ENCODE measurements at places on chromosomes 5 and 9.

DNA sequence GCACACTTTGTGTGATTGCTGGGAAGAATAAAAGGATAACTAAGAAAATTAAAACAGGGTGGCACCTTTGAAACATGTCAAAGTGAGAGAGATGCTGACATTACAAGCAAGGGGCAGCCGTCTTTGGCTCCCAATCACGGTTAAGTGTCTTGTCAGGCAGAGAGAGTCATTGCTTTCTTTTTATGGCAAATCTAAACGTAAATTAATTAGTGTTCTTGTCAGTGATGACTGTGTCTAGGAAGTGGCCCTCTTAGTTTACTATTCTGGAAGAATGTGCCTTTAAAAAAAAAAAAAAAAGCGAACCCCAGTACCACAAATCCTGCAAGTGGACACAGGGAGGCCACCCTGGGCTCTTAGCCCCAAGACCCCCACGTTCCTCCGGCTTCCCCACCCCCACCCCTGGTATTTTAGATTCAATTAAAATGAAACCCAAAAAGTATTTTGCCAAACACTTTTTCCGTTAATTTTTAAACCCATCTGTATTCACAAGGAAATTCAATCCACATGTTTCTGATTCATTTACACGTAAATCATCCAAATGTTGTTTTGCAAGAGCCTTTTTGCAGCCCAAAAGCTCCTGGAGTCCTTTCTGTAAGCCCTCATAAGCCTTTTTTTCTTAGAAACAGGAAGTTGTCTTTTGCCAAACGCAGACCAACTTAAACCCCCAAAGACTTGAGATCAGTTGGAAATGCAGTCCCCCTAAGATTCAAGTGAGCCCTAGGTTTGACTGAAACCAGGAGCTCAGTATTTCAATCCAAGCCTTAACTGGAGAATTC, 399.3 kb downstream of the EBF1 start:
- H3K27ac ChIP-seq: no peak overlapping the region
- no peaks in the 10 kb centered on the region for H3K36me3 ChIP-seq
- no peak overlapping the region for H3K4me3 ChIP-seq
- no peak for DNase-seq

- DNase-seq: no peak
- H3K36me3 ChIP-seq: no peaks in the 10 kb centered on the region
- H3K27ac ChIP-seq: no peak overlapping the region
These were observed 54.4 kb downstream of the FBXW11 start for GRCh38 chr5:171952021-171952420.

- no peaks in the 10 kb centered on the region for H3K27me3 ChIP-seq
- no peak for DNase-seq
- H3K36me3 ChIP-seq: no peaks in the 10 kb centered on the region
- H3K4me1 ChIP-seq: no peaks in the 10 kb centered on the region
- no peak overlapping the region for H3K4me3 ChIP-seq
These were observed 8.5 kb downstream of the TAL2 start for GRCh38 chr9:105670775-105671174.

DNA sequence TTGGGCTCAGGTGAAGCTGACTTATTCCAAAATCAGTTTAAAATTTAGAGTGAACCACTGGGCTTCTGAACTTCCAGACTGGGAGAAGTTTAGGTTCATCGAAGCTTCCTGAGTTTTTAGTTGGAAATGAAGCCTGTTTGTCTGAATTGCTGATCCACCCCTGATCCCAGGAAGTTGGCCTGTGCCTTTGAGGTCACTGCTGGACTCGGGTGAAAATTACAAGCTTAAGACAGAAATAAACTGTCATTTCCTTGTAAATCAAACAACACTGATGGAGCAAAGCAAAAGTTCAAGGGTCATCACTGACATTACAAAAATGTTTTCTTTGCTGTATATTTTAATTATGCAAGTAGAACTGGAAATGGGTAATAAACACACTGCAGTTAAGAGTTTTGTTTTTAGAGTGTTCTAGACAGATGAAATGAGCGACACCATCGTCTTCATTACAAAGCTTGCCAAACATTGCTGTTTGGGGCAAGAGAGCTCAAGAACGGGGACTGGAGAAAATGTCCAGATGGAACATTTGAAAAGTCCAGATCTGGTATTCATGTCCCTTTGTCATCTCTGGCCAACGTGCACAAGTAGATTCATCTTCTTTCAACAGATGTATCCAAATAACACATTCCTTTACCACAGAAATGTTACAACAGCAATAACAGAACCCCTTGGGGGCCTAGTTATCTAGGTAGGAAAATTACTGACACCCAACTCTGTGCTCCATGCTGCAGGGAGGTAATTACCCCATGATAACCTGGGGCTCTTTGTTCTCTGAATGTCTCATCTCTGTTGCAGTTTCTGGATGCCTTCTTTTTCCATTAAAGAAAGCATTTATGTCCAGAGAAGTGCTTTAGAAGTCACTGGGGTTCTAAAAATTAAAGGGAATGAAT, 142.4 kb upstream of the ERCC6L2 start:
- no peak overlapping the region for H3K27ac ChIP-seq
- H3K4me1 ChIP-seq: no peaks in the 10 kb centered on the region
- peak; percentile 57 for DNase-seq
- H3K4me3 ChIP-seq: no peak overlapping the region

DNA sequence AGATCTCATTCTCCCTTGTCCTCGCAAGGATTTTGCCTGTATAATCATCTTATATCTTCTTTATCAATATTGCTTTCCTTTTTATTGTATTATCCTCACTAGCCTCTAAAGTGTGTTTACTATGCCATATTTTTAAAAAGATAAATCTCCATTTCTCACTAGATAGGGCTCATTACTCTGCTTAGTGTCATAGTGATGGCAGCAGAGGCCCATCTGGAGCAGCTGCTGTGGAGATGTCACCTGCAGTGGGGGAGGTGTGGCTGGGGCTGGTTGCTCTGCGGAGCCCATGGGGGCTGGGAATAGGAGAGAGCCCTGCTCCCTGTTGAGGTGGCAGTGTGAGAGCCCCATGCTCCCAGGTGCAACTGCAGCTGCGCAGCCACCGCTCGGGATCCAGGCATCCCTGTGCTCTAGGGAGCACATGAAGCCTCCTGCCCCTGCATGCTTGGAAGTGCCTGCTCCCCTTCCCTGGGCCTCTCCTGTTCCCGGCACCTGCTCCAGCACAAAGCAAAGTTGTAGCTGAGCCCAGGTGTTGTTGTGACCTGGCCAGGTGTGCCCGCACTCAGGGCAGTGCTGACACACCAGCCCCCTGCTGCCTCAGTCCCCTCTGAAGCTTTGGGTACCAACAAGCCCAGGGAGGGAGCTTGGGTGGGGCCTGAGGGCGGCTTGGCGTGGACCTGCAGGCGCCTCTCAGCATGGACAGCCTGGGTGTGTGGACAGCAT, 144.6 kb upstream of the MRPS30 start:
- H3K27ac ChIP-seq: no peak overlapping the region
- no peak overlapping the region for H3K4me3 ChIP-seq
- DNase-seq: no peak
- no peaks in the 10 kb centered on the region for H3K4me1 ChIP-seq

GRCh38 chr5:127412698-127413097, 104.7 kb upstream of the PRRC1 start:
- H3K36me3 ChIP-seq: no peaks in the 10 kb centered on the region
- H3K4me3 ChIP-seq: no peak overlapping the region
- DNase-seq: no peak
- H3K4me1 ChIP-seq: no peaks in the 10 kb centered on the region

- no peak overlapping the region for H3K27ac ChIP-seq
- H3K36me3 ChIP-seq: no peaks in the 10 kb centered on the region
- H3K4me3 ChIP-seq: no peak overlapping the region
- H3K27me3 ChIP-seq: no peaks in the 10 kb centered on the region
These were observed 204.8 kb downstream of the C9orf50 start for GRCh38 chr9:129415942-129416651.

- no peaks in the 10 kb centered on the region for H3K36me3 ChIP-seq
- no peaks in the 10 kb centered on the region for H3K27me3 ChIP-seq
- no peak for DNase-seq
- H3K27ac ChIP-seq: no peak overlapping the region
These were observed 74.5 kb upstream of the CCNG1 start for GRCh38 chr5:163362840-163363371.

- no peaks in the 10 kb centered on the region for H3K36me3 ChIP-seq
- H3K27ac ChIP-seq: no peak overlapping the region
- no peaks in the 10 kb centered on the region for H3K27me3 ChIP-seq
- H3K4me3 ChIP-seq: no peak overlapping the region
- H3K4me1 ChIP-seq: no peaks in the 10 kb centered on the region
These were observed 2257.5 kb upstream of the C9orf72 start for GRCh38 chr9:29830821-29831220.

DNA sequence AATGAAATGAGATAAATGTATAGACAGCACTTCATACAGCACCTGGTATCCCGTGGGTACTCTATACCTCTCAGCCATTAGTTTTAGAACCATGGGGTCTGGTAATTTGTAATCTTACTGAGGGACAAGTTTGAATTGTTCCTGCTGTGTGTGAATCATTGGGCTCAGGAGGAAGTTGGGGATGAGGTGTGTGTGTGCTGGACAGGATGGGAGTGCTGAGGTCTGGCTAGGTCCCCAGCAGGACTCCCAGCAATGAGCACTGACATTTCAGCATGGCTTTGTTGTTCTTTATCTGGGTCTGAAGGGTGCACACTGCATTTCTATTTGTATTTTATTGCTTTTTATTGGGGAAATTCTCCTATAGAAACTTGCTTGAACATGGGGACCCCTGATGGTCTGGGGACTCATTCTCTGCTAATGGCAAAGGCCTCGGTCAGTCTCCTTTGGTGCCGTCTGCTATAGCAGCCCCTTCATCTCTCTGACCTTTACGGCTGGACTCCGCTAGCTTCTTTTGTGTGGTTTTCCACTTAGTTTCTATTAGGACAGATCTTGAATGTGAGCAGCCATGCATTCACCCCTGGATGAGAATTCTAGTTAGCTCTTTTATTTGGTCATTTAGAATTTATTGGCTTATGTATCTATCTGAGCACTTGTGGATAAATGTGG, 98.1 kb downstream of the SREK1 start:
- H3K4me1 ChIP-seq: no peaks in the 10 kb centered on the region
- no peaks in the 10 kb centered on the region for H3K27me3 ChIP-seq
- no peaks in the 10 kb centered on the region for H3K36me3 ChIP-seq
- no peak for DNase-seq
- H3K4me3 ChIP-seq: no peak overlapping the region
- no peak overlapping the region for H3K27ac ChIP-seq

DNA sequence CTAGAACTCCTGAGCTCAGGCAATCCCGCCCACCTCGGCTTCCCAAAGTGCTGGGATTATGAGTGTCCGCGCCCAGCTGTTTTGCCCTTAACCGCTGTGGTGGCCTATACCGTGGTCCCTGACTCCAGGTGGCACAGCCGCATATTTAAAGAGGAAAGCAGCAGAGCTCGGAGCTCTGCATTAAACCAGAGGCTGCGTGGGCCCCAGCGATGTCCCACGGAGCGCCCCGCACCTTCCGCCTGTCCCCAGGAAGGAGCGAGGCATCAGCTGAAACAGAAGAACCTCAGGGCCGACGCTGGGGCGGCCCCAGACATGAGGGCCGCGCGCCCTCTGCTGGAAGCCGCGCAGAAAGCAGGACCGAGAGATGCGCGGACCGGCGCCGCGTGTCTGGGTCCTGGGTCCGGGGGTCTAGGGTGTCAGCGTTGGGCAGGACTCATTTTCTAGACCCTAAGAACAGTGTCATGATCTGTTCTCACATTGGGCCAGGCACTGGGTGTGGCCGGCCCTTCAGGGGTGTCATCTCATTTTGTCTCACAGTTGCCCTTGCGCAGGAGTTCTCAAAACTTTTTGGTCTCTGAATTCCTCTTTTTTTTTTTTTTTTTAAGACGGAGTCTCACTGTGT, 37.7 kb downstream of the LAMC3 start:
- H3K4me1 ChIP-seq: peaks cover 7% of the 10 kb centered on the region
- peak; percentile 72 for DNase-seq
- H3K4me3 ChIP-seq: no peak overlapping the region
- H3K27me3 ChIP-seq: no peaks in the 10 kb centered on the region

GRCh38 chr5:140111011-140111858, 2.7 kb upstream of the PURA start:
- H3K27ac ChIP-seq: no peak overlapping the region
- H3K4me1 ChIP-seq: peaks cover 23% of the 10 kb centered on the region
- H3K36me3 ChIP-seq: no peaks in the 10 kb centered on the region
- H3K4me3 ChIP-seq: no peak overlapping the region
- H3K27me3 ChIP-seq: peaks cover 52% of the 10 kb centered on the region

DNA sequence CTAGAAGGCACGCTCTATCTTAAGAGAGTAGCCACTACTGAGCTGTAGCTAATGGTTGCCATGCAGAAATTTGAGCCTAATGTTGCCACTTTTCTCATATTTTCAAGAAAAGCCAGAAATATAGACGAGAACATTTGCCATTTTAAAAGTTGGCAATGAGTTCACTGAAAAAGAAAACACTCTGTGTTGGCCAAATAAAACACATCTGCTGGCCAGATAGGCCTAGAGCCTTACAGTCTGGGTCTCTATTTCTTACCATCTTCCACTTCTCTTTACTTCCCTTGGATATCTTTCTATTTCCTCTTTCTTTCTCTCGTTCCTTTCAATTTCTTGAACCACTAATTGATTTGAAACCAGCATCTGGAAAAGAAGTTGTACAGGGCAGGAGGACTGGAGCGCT, 36.6 kb upstream of the VCAN start:
- H3K27ac ChIP-seq: no peak overlapping the region
- H3K4me1 ChIP-seq: no peaks in the 10 kb centered on the region
- H3K36me3 ChIP-seq: no peaks in the 10 kb centered on the region
- DNase-seq: no peak
- H3K4me3 ChIP-seq: no peak overlapping the region

DNA sequence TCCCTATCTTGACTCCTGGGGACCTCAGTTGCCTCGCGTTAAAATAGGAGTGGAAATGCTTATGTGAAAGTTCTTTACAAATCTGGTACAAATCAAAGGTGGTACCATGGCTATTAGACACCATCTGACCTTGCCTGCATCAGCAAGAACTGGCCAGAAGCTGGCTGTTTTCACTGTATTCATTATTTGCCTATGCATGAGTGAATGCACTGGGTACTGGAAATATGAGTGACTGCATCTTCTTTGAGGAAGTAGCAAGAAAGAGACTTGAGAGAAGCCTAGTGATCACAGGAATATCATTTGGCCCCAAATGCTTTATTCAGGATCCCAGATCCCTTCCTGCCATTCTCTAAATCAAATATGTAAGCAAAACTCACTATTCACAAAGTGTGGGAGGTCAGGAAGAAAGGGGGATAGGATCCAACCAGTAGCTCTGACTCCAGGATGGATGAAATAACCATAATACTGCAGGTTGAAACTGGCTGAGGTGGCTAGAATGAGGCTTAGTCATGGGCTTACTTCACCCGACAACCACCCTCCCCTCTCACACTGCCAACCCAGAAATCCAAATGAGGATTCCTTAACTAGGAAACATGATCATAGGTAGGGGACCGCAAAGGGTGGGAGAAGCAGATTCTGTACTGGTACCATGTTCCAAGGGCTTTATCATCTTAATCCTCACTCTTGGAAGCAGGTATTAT, 56.7 kb downstream of the FAM114A2 start:
- no peaks in the 10 kb centered on the region for H3K27me3 ChIP-seq
- no peak for DNase-seq
- no peaks in the 10 kb centered on the region for H3K36me3 ChIP-seq
- no peak overlapping the region for H3K4me3 ChIP-seq

DNA sequence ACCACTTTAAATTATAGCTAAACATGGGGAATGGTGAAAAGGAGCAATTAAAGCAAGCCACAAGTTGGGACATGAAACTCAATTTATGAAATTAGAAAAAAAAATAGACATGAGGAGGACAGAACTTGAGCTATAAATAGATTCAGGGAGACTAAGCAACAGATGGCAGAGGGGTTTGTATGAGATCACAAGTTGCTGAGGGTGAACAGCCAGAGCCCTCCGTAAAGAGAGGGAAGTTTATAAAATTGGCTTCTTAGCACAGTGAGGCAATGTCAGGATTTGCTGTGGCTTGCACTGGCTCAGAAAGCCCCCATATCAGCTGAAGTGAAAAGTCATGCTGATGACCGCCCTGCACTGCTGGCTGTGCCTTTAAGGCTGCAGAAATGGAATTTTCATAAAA, 443.4 kb upstream of the CD180 start:
- no peak overlapping the region for H3K27ac ChIP-seq
- no peaks in the 10 kb centered on the region for H3K4me1 ChIP-seq
- no peak overlapping the region for H3K4me3 ChIP-seq
- H3K36me3 ChIP-seq: no peaks in the 10 kb centered on the region
